Fibroblast of skin of scalp (primary cell): ENCODE measurements at places on chromosomes 1 and 21.

- DNase-seq: no peak
Observed at GRCh38 chr1:174068000-174068399, 45.8 kb upstream of the RC3H1 start.

GRCh38 chr1:150876119-150876454 lies 312 bp downstream of the ARNT start:
- peak; percentile 59 for DNase-seq

DNA sequence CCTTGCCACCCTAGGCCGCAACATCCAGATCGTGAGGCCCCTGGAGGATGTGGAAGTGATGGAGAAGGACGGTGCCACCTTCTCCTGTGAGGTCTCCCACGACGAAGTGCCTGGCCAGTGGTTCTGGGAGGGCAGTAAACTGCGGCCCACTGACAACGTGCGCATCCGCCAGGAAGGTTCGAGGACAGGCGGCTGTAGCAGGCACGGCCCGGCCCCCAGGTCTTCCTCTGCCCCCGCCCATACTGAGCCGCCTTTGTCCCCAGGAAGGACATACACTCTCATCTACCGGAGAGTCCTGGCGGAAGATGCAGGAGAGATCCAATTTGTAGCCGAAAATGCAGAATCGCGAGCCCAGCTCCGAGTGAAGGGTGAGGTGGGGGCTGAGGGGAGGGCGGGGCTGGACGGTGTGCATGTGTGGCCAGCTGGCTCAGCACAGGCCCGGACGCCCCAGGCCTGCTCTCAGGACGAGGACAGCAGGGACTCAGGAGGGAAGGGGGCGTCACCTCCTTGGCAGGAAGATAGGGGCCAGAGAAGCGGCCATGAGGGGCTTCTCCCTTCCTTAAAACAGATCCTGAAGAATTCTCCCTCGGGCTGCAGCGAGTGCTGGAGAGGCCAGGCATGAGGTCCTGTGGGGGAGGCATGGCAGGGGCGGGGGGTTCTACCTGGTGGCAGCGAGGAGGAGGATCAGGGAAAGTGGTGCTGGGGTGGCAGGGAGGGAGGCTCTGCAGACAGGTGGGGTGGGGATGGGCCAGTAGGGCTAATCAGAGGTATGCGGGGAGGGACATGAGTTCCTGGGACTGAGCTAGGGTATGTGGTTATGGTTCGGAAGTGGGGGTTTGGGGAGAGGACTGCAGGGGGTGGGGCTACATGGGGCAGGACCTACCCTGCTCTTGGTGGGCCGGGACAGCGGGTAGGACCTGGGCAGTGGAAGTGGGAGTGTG lies 69.9 kb downstream of the OBSCN start:
- no peak for DNase-seq

DNA sequence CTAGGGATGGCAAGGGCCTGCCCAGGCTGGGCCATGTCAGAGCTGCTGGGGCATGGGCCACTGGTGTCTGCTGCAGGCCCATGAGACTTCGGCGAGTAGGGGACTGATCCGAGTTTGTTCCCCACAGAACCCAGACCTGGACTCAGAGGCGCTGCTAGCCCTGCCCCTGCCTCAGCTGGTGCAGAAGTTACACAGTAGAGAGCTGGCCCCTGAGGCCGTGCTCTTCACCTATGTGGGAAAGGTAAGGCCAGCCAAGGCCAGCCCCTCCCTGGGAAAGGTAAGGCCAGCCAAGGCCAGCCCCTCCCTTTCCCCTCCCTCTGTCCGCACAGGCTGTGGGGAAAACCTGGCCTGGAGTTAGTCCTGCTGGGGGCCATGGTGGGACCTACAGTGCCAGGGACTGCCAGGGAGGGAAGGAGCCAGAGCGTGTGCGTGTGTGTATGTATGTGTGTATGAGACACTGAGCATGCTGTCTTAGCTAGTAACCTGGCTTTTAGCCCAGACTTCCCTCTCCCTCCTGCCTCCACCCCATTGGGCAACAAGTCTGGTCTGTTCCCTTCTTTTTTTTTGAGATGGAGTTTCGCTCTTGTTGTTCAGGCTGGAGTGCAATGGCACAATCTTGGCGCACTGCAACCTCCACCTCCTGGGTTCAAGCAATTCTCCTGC lies 8.0 kb downstream of the FAAH start:
- DNase-seq: peak; percentile 85

- no peak for DNase-seq
Observed at GRCh38 chr1:243542739-243543415, 287.0 kb downstream of the SDCCAG8 start.

GRCh38 chr1:30404341-30404740 lies 319.0 kb downstream of the MATN1 start:
- no peak for DNase-seq

DNA sequence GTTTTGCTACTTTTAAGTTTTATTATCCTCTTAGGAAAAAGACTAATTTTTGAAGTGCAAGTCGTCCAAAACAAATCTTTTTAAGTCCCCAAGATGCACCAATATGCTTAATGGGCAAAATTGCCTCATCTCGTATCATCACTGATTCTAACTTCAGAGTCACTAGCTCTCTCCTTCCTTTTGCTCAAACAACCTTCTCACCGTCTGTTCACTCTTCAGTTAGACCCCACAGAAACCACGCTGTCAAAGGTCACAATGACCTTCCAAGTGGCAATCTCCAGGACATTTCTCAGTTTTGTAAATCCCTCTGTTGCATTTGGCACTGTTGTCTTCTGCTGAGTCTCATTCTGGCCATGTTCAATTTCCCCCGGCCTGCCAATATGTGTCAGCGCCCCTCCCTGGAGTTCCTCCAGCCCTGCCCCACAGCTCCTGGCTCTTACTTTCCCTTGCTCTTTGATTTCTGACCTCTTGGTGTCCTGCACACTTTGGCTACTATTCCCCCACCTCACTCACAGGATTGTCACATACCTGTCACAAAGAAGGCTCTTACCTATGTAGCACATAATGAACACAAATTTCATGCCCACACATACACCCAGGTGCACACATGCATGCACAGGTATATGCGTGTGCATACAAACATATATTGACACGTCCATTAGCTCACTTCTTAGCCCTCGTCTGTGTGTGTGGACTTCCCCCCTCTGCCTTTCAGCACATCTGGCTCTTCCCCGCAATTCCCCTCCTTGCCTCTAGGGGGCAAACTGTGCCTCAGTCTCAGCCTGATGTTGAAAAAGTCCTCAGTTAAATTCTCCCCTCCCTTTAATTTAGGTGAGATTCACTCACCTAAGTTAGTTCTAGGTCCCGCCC lies 354.0 kb upstream of the DUSP10 start:
- DNase-seq: peak; percentile 15
